ENCODE measurements at places on chromosomes 5 and 9.

GRCh38 chr9:3508078-3508431 is 17.7 kb downstream of the RFX3 start:
- DNase-seq = no peak

- DNase-seq = no peak
These were observed 25.5 kb upstream of the B4GALT1 start for GRCh38 chr9:33192493-33193255.

DNA sequence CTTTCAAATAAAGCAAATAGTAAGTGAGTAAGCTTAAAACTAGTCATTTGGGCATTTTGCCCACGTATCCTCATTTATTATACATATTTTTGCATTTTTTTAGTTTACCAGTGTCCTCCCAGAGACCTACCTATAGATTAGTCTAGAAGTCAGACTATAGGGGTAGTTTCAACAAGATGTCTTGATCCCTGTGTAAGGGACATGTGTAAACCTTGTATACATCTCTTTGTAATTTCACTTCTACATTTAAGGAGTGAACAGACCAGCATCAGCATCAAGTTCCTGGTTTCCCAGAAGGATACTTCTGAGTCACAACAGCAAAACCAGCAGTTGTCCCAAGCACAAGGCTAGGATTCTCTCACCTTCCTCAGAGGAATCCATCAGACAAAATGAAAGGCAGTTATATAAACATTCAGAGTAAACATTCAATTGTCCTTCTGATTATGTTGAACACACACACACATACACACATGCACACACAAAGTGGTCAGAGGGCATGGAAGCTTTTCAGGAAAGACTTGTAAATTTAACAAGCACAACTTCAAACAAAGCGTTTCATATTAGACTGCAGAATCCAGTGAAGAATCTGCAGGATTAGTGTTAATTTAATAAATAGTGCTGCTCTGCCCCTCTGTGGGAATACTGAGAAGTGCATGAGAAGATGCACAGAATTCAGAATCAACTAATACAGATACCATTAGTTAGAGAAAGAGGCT is 55.4 kb downstream of the HINT1 start:
- peak; percentile 53 for DNase-seq

- peak; percentile 33 for DNase-seq
These were observed 28.4 kb upstream of the GPR150 start for GRCh38 chr5:95591490-95591901.

DNA sequence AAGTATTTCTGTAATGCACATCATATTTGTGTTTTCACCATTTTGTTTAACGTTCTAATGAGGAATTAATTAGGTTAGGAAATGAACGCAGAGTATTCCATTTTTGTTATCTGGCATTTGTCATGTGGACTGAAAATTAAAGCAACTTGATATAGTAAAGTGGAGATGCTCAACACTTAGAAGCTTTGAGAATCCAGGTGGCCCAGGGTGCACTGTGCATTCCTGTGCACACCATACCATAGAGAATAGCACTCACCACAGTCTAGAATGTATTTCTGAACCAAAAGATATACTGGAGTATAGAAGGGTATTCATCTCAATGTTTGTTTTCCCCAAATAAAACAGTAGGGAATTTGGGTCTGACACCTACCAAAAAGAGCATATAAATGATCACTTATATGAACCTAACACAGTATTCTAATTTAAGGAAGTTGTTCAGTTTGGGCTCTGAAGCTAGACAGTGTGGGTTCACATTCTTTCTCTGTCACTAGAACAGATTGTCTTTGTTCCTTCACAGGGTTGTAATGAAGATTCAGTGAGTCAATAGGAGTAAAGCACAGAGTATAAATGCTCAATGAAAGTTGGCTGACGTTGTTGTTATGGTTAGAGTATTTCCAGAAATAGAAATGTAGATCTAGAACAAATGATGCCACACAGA is 125.6 kb upstream of the DMRT1 start:
- DNase-seq = no peak

DNA sequence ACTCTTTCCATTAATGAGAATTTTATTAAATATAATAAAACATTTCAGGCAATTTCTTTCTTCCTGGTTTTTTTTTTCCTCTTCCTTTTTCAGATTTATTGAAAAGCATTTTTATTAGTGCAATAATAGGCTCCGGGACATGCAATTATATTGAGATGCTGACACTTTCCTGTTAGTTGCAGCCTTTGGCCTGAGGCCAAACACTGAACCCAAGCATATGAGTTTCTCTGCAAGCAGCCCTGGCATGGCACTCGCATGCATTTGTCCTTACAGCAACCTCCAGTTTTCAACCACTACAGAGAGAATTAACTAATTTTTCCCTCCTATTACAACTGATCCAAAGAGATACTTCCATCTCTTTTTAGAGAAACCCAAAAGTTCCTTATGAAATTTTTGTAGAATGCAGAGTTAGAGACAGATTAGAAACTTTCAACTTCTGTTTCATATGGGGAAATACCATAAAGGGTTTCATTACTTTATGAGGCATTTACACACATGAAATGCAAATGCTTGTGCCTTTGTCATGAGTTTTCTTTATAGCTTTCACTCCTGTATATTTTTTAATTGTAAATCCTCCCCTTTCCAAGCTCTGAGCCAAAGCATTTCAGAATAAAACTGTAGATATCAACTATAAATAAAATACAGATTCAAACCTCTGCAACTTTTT is 183.0 kb downstream of the CETN3 start:
- DNase-seq = no peak

DNA sequence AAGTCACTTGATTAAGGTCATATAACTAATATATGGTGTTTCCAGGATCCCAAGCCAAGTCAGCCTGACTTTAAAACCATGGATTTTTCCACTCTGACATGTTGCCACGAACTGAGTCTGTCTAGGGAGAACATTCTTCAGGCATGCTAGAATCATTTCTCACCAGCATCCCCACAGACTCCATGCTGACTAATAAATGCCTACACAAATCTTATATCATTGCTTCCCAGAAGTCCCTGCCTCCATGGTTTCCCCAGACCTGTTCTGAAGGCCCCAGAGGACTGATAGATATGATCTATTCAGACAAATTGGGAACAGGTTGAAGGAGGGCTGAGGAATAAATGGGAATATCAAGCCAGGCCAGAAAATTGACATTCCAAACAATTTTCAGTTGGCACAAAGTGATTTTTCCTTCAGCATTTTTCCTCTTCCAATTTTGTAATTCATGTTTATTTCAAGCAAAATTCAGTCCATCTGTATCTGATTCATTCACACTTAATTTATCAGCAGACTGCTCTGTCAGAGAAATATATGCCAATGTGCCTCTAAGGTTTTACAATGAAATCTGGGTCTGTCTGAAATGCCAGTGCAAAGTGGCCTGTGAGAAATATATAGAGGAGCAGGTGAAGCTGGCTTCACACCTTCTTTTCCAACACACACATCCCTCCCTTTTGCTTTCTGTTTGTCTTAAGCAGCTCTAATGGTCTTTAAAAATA is 413.6 kb upstream of the TNC start:
- no peak for DNase-seq

- peak; percentile 13 for DNase-seq
These were observed at the start of gene PPP2R2B for GRCh38 chr5:146878476-146879172. PPP2R2B (minus strand) TSS chr5:146878757.

DNA sequence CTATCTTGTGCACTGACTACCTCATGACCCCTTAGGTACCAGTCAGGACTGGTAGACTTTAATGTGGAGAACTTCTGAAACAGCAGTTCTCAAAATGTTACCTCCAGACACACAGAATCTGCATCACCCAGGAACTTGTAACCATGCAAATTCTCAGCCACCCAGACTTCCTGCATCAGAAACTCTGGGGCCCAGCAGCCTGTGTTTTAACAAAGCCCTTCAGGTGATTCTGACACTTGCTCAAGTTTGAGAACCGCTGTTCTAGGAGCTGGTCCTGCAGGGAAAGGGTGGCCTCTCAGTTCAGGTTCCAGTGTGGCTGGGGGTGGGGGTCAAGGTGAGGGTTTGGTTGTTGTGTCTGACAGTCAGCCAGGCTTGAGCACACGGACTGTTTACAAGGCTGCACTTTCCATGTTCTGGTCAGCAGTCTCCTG is 28.4 kb downstream of the ZFP62 start:
- peak; percentile 55 for DNase-seq

DNA sequence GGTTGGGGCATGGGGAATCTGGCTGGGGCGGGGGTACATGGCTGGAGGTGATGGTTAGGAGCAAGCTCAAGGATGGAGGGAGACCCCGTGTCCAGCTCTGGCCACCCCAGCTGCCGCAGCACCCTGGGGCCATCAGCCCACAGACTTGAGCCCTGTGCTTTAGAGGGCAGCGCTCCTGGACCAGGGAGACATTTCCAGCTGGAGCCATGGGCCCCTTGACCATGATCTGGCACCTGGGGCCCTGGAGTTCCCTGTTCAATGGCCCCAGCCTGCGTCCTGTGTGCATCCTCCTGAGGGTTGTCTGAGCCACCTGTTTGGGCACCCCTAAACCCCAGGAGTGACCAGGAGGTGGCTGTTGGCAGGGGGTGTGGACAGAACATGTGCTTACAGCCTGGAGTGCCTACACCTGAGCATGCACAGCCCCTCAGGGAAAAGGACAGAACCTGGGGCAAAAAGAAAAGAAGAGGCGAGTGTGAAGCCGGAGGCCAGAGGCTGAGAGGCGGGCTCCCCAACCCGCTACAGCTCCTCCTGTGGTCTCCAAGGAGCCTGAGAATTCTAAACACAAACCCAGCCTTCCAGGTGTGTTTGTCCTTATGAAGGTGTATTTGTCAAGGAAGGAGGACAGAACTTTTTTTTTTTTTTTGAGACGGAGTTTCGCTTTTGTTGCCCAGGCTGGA is 126.7 kb downstream of the C9orf50 start:
- no peak for DNase-seq

DNA sequence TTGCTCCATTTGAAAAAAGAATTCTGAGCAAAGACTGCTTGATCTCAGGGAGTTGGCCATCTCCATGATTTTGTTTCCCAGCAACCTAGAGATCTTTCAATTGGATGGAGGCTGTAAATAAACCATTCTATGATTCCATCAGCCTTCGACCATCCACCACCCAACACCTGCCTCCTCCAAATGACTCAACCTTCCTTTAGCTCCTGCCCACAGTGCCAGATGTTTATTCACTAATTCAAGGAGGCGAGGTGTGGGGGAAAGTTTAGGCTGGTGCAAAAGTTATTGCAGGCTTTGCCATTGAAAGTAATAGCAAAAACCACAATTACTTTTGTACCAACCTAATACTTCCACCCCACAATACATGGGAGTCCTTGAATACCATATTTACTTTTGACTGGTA is 327.5 kb downstream of the CAAP1 start:
- no peak for DNase-seq

DNA sequence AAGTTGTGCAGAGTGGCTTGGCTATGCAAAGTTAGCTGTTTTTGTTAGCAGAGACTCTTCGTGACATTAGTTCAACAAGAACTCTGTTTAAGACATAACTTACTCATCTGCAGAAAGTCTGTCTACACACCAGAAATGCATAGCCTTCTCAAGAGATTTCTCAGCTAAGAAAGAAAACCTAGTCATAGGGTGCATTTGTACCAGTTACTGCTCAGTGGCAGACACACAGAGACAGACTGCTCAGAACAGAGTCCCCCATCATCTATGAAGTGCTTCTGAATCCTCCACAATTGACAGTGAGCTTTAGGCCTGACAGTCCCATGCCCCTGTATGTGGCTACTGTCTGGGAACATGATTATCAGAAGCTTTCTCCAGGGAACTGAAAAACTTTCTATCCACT is 56.1 kb upstream of the IFNK start:
- DNase-seq = no peak

- no peak for DNase-seq
These were observed 72.8 kb upstream of the PITX1 start for GRCh38 chr5:135106610-135107471.

GRCh38 chr9:34629491-34629808 is 584 bp upstream of the ARID3C start:
- no peak for DNase-seq

- DNase-seq = no peak
These were observed 84.4 kb upstream of the ITGA1 start for GRCh38 chr5:52703321-52703720.

GRCh38 chr5:72221541-72221940 is 98.5 kb downstream of the MRPS27 start:
- DNase-seq = no peak

DNA sequence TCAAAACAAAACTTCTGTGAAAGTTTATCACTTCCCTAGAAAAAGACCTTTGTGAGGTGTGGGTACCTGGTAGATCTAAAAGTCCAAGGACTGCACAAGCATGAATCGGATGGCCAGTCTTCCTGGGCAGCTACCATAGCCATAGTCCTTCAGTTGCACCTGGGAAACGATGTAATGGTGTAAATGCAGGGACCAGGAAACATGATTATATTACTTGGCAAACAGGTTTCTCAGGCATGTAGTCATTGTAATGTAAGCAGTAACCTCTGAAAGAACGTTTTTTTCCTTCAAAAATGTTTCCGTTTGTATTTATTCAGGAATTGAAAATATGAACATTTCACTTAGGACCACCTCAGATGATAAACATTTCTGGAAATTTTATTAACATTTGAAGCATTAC is 433.4 kb downstream of the DTWD2 start:
- no peak for DNase-seq

DNA sequence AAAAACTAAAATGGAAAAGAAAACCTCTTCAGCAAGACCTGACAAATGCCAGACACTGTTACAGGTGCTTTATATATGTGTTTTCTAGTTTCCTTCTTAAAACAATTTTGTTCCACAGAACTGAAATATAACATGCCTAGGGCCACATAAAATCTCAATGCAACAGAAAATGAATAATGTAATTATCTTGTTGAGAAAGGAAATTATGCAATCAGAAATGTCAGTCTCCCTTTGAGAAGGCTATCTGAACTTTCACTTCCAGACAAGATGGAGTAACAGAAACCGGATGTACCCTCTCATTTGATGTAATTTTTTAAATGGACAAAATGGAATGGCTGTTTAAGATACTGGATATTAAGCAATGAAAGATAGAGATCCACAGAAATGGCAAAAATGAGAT is 79.2 kb downstream of the AGTPBP1 start:
- no peak for DNase-seq

GRCh38 chr5:1013238-1013947 is 4.8 kb downstream of the NKD2 start:
- DNase-seq = no peak

DNA sequence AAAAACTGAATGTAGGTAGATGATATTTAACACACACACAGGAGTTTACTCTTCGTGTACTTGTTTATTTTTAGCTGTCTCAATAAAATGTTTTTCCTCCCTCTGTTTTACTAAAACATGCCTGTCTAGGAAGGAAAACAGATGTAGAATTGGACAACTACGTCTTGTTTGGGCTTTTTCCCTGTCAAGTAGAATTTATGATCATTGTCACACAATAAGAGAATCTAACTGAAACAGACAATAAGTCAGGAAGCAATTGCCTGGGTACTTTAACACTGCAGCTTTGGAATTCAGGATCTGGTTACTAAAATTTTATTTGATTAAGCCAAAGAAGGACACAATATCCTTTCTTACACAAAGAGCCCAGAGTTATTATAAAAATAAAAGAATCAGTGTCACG is 164.2 kb downstream of the ZDHHC21 start:
- no peak for DNase-seq

DNA sequence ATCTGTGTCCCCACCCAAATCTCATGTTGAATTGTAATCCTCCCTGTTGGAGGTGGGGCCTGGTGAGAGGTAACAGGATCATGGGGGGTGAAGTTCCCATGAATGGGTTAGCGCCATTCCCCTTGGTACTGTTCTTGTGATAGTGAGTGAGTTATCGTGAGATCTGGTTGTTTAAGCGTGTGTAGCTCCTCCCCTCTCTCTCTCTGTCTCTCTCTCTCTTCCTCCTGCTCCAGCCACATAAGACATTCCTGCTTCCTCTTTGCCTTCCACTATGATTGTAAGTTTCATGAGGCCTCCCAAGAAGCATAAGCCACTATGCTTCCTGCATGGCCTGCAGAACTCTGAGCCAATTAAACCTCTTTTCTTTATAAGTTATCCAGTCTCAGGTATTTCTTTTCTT is 28.8 kb downstream of the C5orf15 start:
- no peak for DNase-seq

All from GM10248 (cell line).